ENCODE measurements at places on chromosomes 2 and 18. TPM values are rescaled to one million over a fixed set of nuclear protein-coding genes. Genes with fewer than 3 reads are reported as not detected.

CDKL4 gene
- 1.8 TPM for total RNA-seq

MARS2 gene
- total RNA-seq: 6.9 TPM

SPDYA gene
- 4.2 TPM for total RNA-seq

NCKAP5 gene
- total RNA-seq: 18.4 TPM

GFPT1 gene
- total RNA-seq: 60.1 TPM

TNFRSF11A gene
- total RNA-seq: 4.8 TPM

HOXD12 gene
- total RNA-seq: not detected

PPP4R1 gene
- 169 TPM for total RNA-seq

INHBB gene
- total RNA-seq: 2.8 TPM

THSD7B gene
- 9.8 TPM for total RNA-seq

WIPF1 gene
- 24.2 TPM for total RNA-seq

HOXD4 gene
- total RNA-seq: 1.5 TPM

XIRP2 gene
- total RNA-seq: 277 TPM

COL5A2 gene
- 607 TPM for total RNA-seq

RIT2 gene
- total RNA-seq: not detected

SIX2 gene
- 14.4 TPM for total RNA-seq

CREG2 gene
- 0.92 TPM for total RNA-seq

CFAP65 gene
- total RNA-seq: not detected
